ENCODE measurements at places on chromosomes 16 and 17.

GRCh38 chr17:2844416-2844815 is 48.2 kb downstream of the RAP1GAP2 start:
- no peak for DNase-seq

DNA sequence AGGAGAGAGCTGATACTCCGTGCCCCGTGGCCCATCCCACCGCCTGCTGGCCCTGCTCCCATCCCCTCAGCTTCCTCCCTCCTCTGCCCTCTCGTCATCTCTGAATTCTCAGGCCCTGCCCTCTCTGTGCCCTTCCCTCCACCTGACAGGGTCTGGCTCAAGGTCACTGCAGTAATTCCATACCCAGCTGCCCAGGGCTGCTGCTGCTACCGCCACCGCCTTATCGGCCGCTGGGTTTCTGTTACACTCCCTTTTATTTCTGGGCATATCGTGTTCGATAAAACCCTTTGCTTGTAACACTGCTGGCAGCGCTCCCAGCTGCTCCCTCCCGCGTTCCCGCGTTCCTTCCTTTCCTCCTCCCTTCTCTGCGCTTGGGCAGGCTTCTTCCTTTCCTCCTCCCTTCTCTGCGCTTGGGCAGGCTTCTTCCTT is 1.2 kb downstream of the EPN3 start:
- DNase-seq = peak; percentile 17

GRCh38 chr17:17382971-17383370 is 79.8 kb downstream of the NT5M start:
- no peak for DNase-seq

GRCh38 chr17:33948309-33948708 is 306.8 kb upstream of the CCL2 start:
- DNase-seq = no peak

DNA sequence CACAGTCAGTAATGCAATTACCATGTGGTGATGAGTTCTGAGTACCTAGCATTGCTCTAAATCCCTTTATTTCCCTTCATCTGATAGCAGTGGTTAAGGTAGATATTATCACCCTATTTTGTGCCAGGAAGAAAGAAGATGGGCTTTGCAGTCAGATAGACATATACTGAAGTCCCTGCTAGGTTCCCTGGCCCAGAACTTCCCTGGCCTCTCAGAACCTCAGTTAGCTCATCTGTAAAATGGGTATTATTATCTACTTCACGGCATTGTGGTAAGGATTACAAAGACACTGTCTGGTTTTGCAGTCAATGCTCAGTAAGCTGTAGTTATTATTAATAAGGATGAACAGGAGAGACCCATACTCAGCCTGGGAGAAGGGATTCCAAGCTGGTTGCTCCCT is 4.6 kb upstream of the CRYBA1 start:
- no peak for DNase-seq

DNA sequence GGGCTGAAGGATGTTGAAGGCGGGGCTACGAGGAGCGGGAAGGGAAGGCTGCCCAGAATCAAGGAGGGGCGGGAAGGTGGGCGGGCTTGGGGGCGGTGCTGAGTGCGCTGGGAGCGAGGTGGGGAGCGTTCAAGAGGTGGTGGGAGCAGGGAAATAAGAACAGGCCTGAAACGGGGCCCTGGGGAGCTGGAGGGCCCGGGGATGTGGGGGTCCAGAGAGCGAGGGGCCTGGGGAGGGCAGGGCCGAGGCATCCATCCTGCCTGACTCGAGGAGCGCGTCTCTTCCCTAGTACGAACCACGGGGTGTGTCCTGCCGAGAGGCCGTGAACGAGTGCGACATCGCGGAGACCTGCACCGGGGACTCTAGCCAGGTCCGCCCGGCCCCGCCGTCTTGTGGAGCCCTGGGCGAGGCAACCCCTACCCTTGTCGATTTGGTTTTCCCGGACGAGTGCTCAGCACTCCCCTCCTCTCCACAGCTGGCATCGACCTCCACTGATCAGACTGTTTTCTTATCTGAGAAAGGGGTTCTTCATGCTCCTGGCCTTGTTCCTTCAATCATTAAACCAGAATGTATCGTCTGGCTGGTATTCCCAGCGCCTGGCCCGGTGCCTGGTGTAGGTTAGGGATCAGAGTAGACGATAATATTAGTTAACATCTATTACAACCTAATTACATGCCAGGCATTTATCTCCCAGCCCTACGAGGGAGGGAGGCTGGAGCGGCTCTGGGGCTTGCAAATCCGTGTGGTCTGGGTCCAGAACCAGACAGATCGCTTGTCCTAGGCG is 17.2 kb downstream of the ADAM11 start:
- no peak for DNase-seq

- no peak for DNase-seq
Observed at GRCh38 chr16:84794186-84794585, 25.6 kb upstream of the CRISPLD2 start.
